K562 (cell line): ENCODE measurements at places on chromosomes 7 and 10. TPM values are rescaled to one million over a fixed set of nuclear protein-coding genes. Genes with fewer than 3 reads are reported as not detected.
A peak's percentile ranks its signal among the peaks of the same experiment; 100 is the strongest.

TBXAS1 gene
- total RNA-seq: 1.9 and 2.7 TPM in 2 replicates

- DNase-seq: no peak
Observed at GRCh38 chr7:136947347-136947746, 78.9 kb downstream of the CHRM2 start.

GRCh38 chr10:124325633-124325914 lies 93.1 kb downstream of the OAT start:
- DNase-seq: no peak

DNA sequence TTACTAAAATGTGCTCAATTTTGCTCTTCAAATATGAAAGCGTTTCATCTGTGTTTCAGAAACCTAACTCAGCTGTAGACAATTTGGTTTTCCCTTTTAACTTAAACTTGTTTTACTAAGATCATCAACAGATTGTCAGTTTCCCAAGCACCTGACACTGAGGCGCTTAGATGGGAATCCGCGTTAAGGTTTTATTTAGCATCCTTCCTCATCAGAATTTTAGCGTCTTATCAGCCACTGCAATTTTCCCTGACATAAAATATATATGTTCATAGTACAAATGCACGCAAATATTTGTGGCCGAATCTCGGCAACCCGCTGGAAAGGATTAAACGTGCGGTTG lies 1.2 kb downstream of the SGCE start:
- DNase-seq: no peak

GRCh38 chr7:149856583-149856982 lies 17.2 kb upstream of the ATP6V0E2 start:
- DNase-seq: no peak

- DNase-seq: no peak
Observed at GRCh38 chr7:117445206-117445605, 17.9 kb upstream of the ASZ1 start.

- DNase-seq: no peak
Observed at GRCh38 chr10:114876169-114876568, 54.6 kb downstream of the FHIP2A start.

GRCh38 chr7:71817916-71818315 lies 594.2 kb downstream of the CALN1 start:
- no peak for DNase-seq

FBXL13 gene
- 27.0 and 27.4 TPM in 2 replicates for total RNA-seq

CCZ1 gene
- total RNA-seq: 74.5 and 80.7 TPM in 2 replicates

DNA sequence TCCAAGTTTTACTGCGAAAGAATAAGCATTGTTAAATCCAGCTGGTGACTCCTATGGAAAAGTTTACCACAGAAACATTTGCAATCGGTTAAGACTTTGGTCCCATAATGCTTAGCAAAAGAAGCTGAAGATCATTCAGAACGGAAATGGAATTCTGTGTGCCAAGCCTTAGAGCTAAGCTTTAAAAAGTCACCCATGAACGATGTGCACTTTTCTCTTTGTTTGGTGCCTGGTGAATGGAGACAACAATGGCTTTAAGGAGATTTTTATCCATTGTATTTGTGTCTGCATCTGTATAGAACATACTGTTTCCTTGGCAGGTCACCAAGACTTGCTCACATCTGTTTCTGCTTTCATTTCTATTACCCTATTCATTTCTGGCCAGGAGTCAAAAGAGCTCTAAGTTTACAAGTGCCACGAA lies 26.3 kb upstream of the COL1A2 start:
- no peak for DNase-seq

DNA sequence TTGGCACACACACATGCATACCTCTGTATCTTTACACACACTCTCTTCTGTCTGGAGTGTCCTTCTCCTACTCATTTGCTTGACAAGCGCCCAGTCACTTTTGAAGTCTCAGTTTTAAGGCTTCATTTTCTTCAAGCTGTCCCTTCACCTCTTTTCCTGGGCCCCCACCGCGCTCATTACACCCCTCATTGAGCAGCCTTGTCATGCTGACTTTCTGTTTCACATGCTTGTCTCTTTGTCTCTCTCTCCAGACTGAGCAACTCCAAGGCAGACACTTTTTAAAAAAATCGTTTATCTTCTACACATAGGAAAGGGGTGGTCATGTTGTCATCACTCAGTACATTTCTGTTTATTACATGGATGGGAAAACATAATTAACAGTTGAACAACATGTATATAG lies 225.2 kb upstream of the FZD1 start:
- no peak for DNase-seq

GRCh38 chr7:99607548-99607947 lies 9.2 kb upstream of the ZSCAN25 start:
- no peak for DNase-seq

NUP42 gene
- total RNA-seq: 41.8 and 50.5 TPM in 2 replicates

- DNase-seq: no peak
Observed at GRCh38 chr10:96721207-96721572, 876 bp upstream of the PIK3AP1 start.

DNA sequence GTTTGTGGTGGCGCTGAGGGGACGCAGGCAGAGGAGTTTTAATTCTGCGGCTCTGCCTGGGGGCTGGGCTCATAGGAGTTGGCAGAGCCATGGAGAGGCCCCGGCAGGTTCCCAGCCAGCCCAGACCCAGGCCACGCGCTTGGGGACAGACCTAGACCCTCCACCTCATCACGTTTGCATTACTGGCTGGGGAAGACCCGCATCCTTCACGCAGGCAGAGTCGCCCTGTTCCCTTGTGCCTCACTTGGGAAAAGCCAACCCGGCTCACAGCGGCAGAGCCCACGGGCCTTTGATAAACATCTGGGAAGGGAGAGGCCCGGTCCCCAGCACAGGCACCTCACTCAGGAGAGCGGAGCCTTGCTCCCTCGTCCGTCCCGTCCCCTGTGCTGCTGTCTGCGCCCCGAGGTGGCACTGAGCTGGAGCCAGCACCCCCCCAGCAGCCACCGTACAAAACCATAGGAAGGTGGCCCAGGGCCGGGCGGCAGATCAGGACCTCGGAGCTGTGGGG lies 112.8 kb downstream of the CYTH3 start:
- no peak for DNase-seq

NPY4R gene
- not detected in 2 replicates for total RNA-seq

- DNase-seq: no peak
Observed at GRCh38 chr7:27188386-27189294, 3.6 kb upstream of the HOXA11 start.

DNA sequence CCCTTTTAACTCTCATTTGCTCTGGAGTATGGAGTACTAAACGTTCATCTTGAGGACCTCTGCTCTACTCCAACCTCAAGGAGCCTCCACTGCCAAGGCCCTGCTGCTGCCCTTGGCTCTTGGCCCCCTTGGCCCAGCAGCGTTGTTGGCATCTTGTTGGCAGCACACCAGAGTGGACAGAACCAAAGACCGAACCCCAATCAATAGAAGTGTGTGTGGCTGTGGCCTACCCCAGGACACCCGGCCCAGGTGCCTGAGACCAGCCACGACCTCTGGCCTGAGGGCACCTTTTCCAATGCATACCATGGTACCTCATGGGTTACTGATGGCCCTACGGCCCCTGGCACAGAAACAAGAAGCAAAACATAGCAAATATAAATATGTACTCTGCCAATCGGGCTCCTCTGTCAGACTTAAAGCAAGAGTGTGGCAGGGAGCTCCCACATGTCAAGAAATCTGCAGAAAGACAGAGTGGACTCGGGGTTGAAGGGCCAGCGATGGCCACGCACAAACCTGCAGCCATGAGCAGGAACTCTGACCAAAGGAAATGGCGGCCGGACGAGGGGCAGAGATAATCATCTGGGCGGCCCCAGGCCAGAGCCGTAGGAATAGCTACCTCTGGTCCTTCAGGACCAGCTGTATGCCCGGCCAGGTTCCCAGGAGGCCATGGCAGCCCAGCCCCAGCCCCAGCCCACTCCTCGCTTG lies 2.9 kb downstream of the NPC1L1 start:
- DNase-seq: no peak

RASA4 gene
- total RNA-seq: 7.7 and 10.9 TPM in 2 replicates

SORCS1 gene
- 2.7 TPM in 2 replicates for total RNA-seq

GRCh38 chr10:86711513-86712316 lies 43.4 kb downstream of the LDB3 start:
- DNase-seq: peak; percentile 75

NODAL gene
- not detected in 2 replicates for total RNA-seq

HOXA6 gene
- total RNA-seq: not detected in 2 replicates

- DNase-seq: no peak
Observed at GRCh38 chr7:50538478-50538877, 26.7 kb downstream of the DDC start.

DNA sequence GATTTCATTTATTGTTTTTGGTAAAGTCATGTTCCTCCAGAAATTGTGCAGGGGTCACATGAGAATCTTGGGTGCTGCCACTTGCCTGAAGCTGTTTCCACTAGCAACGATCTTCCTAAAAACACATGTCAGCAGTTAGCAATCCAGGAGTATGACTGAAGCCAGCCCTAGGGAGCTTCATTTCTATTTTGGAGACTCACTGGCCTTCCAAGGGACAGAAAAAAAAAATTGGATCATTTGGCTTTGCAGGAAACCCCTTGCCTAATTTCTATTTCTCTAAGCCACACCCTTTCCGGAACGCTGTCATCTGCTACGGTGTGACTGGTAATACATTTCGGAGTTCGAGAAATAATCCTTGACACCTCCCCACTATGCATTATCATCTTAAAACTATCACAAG lies 204.7 kb downstream of the TAX1BP1 start:
- DNase-seq: no peak

DNA sequence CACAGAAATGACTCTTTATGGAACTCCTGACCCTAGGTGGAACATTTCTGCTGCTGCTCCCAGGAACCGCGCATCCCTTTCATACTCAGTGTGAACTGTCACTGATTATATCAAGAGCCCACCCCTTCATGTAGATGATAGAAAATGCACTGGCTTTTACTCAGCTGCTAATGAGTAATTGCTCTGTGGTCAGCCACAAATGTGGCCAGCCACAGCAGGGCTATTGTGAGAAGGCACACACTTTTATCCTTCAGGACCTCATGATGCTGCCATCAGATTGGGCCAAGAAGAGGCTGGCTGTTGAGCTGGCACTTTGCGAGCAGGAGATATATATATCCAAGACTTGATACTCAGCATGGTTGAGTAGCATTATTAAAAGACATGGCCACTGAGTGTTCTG lies 124.7 kb downstream of the CFAP58 start:
- no peak for DNase-seq

ABCC2 gene
- 0.11 and 0.34 TPM in 2 replicates for total RNA-seq

GRCh38 chr7:97005183-97006054 lies at the start of gene DLX6:
Gene DLX6 (plus strand): TSS chr7:97005553. CDS start chr7:97005978, 425 bp downstream.
- no peak for DNase-seq

AS3MT gene
- total RNA-seq: 0.25 and 0.29 TPM in 2 replicates

DNA sequence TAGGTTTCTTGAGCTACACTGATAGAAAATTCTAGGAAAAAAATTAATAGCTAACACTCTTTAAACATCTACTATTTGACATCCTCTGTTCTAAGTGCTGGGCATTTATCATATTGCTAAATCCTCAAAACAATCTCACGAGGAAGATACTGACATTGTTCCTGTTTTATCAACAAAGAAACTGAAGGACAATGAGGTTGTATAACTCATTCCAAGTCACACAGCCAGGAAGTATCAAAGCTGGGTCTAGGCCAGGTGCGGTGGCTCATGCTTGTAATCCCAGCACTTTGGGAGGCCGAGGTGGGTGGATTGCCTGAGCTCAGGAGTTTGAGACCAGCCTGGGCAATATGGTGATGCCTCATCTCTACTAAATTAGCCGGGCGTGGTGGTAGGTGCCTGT lies 51.6 kb upstream of the IL6 start:
- DNase-seq: no peak

- DNase-seq: no peak
Observed at GRCh38 chr10:123703195-123703790, 37.1 kb downstream of the GPR26 start.
